ENCODE measurements at places on chromosomes 12 and 14.
A peak's percentile ranks its signal among the peaks of the same experiment; 100 is the strongest.

DNA sequence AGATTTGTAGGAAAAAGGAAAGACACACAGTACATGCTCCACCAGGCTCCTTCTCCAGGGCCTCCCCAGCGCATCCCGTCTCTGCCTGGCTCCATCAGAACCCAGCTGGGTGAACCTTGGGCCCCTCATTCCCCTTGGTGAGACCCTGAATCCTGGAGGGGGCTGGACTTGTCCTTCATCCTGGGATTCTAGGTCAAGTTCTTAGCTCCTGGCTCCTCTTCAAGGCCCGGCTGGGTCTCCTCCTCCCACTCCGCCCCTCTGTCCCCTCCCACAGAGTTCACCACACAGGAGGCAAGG lies 49.2 kb downstream of the PSMA6 start:
- DNase-seq, result no peak

DNA sequence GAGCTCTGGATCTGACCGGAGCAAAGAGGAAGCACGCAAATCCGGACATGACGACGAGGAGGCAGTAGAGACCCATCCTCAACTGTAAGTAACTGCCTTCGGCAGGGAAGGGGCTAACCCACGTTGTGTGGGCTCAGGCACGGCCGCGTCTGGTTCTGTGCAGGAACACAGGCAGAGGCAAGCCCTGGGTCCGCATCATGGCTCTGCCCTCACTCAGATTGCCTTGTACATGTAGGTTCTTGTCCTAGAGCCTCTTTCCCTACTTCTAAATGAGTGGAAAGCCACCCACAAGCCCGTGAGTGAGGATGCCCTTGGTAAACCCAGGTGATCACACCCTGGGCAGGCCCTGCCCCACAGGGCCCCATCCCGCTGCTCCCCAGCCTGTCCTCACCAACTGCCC lies 8.9 kb upstream of the RPLP0 start:
- no peak for DNase-seq

- no peak for DNase-seq
Measured at GRCh38 chr14:74324931-74325361, 22.2 kb upstream of the ABCD4 start.

DNA sequence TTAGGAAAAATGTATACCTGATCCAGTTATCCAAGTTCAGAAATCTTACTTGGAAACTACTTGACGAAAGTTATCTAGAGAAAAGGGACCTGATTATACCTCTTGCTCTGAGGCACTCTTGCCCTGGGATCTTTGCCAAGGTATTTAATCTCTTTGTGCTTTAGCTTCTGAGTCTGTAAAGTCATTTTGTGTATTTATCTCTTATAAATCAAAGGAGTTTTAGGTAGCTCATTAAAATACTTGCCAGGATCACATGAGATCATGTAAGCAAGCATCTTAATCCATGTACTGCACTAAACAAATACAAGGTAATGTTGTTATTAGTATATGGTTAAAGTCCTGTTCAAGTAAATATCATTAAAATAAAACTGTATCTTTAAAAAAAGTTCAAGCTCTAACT lies 147.5 kb downstream of the IPO8 start:
- no peak for DNase-seq

DNA sequence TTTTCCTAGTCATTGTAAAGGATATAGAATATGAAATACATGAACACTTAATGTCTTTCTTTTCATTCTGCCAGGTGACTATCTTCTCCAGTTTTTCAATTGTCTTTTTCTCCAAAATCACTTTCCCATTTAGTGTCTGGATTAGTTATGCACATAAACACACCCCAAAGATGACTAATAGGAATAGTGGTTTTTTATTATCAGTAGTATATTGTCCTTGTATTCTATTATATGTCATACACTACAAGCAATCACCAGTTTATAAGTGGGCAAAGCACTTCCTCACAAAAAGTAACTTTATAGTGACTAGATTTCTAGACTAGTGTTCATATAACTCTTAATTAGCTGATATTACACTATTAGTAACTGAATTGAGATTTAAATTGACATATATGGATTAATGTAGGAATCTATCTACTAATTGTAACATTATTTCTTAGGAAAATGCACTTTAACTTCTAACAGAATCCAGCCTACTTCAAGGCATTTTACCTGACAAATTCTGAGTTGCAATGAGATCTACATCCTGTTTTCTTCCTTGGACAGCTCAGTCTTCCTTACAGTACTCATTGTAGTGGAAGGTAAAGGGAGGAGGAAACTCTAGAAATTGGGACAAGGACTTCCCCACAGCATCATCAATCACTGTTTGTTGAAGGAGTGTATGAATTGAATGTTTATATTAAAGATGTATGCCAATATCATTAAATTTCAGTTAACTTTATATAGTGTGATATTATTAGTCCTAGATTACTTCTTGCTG lies 186.1 kb upstream of the GARIN2 start:
- no peak for DNase-seq

- DNase-seq, result no peak
Measured at GRCh38 chr12:1839956-1840951, 19.9 kb downstream of the LRTM2 start.

- DNase-seq, result no peak
Measured at GRCh38 chr12:104694161-104694560, 237.4 kb downstream of the CHST11 start.

GRCh38 chr12:12521888-12522287 lies 40.8 kb downstream of the DUSP16 start:
- no peak for DNase-seq

- DNase-seq, result no peak
Measured at GRCh38 chr12:32777159-32777558, 21.5 kb upstream of the YARS2 start.

- DNase-seq, result peak; percentile 23
Measured at GRCh38 chr14:89973234-89973823, 17.6 kb downstream of the TDP1 start.

DNA sequence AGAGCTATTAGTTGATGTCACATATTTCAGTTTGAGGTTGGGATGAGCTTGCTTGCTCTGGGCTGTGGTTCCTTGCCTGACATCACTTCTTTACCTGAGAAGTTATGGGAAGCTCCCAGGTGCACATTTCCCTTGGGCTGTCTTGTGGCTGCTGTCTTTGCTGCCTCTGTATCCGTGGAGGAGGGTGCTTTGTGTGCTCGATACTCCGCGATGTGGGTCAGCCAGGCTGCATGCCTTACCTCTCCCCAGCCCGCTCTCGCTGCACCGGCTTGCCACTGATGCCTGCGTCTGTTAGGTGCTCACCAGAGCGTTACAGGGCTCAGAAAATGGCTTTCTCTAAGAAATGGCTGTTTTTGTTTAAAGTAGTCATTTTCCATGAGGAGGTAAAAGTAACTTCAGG lies 19.6 kb downstream of the PELI2 start:
- no peak for DNase-seq

DNA sequence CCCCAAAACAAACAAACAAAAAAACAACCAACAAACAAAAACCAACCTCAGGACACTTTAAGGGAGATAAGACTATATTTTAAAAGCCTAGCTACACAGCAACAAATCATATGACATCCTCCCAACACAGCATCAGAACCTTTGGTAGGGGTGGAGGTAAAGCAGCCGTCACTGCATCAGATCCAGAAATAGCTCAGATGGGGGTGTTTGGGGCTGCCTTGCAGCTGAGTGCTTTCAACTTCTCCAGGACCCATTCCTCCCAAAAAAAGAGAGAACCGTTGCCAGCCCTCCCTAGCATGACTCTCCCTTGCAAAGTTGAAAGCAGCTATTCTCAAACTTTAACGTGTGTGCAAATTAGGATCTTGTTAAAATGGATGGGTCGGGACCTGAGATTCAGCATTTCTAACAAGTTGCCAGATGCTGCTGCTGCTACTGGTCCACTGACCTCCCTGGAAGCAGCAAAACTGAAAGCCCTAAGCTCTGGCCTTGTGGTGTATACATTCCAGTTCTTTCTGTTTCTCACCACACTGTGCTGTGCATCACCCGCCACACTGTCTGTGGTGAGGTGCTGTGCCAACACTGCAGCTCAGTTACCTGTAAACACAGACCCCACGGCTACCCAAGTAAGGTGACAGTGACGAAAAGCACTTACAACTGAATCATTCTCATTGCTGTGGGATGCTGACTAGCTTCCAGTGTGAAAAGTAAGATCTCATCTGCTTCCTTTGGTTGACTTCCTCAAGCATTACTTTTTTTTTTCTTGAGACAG lies 54.0 kb downstream of the SLC38A1 start:
- peak; percentile 65 for DNase-seq

DNA sequence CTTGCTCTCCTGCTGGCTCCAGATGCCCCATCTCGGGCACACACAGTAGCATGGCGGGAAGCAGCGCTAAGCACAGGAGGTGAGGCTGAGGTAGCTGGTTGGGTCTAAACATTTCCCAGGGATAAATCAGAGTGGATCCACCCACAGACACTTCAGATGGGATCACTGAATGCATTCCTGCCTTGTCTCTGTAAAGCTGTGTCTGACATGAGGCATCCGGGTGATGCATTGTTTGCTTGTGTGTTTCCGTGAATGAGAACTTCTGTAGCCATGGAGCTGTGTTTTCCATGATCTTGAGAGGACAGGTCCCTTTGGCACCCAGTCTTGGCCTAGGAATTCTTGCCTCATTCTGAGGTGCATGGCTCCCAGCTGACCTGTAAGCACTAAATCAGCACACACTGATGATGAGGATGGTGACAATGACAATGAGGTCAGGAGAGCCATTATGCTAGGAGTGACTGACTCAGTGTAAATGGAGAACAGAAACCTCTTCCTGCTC lies 6.7 kb upstream of the KRT75 start:
- DNase-seq, result no peak

DNA sequence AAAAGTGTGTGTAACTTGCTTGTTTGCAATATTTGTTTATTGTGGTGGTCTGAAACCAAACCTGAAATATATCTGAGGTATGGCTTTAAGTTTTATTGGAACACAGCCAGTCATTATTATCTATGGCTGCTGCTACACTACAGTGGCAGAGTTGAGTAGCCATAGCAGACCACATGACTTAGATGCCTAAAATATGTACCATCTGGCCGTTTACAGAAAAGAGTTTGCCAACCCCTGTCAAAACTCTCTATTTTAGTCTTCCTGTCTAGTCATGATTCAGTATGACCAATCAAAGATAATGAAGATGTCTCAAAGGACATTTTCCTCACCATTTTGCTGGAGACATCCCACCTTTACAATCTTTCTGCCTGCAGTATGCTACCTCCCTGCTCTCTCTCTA lies 242.3 kb downstream of the ANO6 start:
- DNase-seq, result no peak

DNA sequence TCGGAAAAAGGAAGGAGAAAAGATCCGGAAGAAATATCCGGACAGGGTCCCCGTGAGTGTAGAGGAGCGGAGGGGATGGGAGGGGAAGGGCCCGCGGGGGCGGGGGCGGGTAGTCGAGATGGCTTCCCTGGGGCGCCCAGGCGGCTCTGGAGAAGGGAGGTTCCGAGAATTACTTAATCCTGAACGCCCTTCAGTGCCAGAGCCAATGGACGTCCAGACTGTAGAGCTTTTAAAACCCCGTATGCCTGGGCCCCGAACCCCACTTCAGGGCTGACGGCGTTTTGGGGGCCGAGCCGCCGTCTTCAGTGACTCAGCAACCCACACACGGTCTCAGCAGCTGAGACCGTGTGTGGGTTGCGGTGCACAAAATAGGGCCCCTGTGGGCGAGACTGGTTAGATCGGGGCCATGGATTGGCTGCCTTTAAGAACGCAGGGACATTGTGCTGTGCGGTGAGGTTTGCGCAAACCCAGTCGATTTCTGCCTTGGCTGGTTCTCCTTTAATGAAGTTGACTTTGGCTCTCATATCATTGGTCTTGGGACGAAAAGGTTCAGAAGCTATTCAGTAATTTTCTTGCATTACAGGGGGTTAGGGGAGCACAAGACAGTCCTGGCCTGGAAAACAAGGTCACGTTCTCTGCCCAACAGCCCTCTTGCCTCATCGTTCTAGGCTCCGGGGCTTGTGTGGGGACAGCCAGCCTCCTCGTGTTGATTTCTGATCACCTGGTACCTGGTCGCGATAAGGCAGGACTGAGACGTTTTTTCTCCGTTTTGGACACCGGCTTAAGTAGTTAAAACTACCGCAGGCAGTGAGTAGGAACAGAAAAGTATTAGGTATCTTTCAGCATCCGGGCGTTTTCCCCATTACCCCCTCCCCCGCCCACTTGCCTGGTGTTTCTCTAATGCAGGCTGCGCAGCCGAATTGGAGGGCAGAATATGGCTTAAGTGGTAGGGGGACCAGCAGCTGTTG lies 775 bp downstream of the GABARAPL1 start:
- DNase-seq, result peak; percentile 26

DNA sequence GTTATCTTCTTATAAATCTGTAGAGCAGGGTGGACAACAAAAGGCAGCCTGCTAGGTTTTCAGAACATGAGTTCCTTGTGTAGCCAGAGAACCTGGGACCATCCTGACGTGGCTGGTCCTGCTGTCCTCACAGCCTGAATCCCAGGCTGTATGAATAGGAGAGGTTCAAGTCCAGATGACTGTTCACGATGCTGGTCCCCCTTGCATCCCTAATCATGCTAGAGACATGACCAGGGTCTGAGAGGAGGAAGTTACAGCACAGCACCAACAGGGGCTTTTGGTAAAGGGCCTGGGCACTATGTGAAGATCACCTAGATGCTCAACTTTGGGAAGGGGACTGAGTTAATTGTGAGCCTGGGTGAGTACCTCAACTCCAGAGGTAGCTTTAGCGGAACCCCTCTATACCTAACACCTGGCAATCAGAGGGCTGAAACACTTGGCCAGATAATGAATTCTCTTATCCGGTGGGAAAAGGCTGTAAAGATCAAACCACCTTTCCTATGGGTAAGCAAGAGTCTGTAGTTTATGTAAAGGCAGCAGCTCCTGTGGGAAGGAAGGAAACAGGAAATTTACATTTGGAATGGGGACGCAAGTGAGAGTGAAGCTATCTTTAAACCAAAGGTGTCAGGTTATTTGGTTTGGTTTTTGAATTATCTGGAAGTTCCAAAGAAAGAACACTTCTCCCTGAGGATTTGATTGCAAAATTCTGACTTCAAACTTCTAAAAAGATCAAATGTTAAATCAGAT lies 112.8 kb downstream of the DAD1 start:
- DNase-seq, result no peak

- no peak for DNase-seq
Measured at GRCh38 chr12:52235822-52236361, 2.8 kb downstream of the KRT7 start.

- no peak for DNase-seq
Measured at GRCh38 chr12:45878630-45879255, 111.6 kb downstream of the SCAF11 start.

- no peak for DNase-seq
Measured at GRCh38 chr14:56331592-56332216, 213.5 kb downstream of the PELI2 start.

GRCh38 chr12:52209321-52209720 lies 17.5 kb upstream of the KRT80 start:
- DNase-seq, result no peak

DNA sequence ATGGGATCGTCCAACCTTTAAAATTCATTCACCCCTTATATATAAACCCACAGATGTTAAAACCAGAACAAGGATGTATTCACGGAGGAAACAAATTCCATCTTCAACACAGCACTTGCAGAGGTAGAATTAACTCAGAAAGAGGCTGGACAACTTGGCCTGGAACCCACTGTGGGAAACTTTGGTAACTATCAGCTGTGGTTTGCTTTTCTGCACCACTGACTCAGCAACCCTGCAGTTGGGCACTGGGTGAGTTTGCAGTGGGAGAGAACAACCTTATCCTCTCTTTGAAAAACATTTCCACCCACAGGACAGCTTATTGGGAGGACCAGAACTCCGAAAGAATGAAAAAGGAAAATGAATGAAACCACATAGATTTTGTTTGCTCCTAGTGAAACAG lies 66.3 kb downstream of the ZNF664 start:
- no peak for DNase-seq

Measured in activated naive CD4-positive, alpha-beta T cell (primary cell).